ENCODE measurements at places on chromosomes 6 and 20.

DNA sequence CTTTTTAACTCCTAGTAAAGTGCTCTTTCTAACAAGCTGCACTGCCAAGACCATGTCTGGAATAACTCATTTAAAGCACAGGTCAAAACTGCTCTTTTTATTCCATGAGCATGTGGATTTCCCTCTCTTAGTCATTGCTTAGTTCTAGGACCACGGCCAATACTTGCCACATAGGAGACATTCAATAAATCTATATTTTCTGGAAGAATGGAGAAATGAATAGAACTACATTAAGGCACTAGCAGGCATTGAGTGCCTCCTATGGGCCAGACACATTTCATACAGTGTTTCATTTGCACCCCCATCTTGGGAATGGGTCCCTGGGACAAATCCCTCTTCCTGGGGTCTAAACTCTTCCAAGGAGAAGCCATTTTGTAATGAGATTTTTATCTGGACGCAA lies 552.8 kb upstream of the CITED2 start:
- H3K4me3 ChIP-seq, result no peak overlapping the region
- no peaks in the 10 kb centered on the region for H3K36me3 ChIP-seq
- no peak overlapping the region for H3K27ac ChIP-seq
- H3K4me1 ChIP-seq, result no peaks in the 10 kb centered on the region
- DNase-seq, result no peak

DNA sequence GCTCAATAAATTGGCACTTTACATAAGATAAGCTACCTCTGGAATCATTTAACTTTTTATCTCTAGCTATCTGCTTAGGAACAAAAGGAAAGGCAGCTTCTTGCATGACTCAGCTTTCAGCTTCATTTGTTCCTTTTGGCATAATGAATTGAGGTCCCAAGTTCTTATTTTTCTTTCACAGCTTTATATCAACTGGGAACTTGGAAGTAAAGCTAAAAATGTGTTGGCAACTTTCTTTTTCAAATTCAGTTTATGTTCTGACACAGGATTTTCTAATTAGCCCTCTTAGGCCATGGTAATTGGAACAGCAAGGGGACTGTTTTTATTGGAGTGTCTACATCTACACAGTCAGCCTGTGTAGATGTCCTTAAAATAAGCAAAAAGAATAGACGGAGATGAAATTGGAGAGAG lies 55.2 kb upstream of the MRAP2 start:
- peak overlapping the region; percentile 20 for H3K27ac ChIP-seq
- no peak overlapping the region for H3K4me3 ChIP-seq
- H3K27me3 ChIP-seq, result no peaks in the 10 kb centered on the region
- H3K36me3 ChIP-seq, result no peaks in the 10 kb centered on the region

- H3K36me3 ChIP-seq, result no peaks in the 10 kb centered on the region
- no peak overlapping the region for H3K27ac ChIP-seq
- no peak overlapping the region for H3K4me3 ChIP-seq
Observed at GRCh38 chr20:51953731-51954340, 151.5 kb upstream of the SALL4 start.

DNA sequence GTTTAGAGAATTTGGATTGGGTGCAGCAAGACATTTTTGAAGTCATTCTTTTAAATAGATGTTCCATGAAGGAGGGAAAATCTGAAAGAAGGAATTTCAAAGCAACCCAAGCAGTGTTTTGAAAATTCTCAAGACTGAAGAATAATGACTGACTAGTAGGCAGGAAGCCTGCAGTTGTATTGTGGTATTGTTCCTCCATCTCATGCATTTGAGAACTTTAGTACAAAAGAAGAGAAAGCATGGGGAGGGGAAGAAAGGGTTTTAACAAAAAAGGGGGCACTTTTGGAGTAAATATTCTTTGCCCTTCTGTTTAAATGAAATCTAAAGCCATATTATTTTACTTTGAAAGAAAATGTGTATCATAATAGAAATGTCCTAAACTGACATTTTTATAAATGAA lies 6.6 kb downstream of the NCOA3 start:
- no peak for DNase-seq
- no peak overlapping the region for H3K4me3 ChIP-seq
- H3K27ac ChIP-seq, result no peak overlapping the region
- H3K4me1 ChIP-seq, result peaks cover 73% of the 10 kb centered on the region
- H3K36me3 ChIP-seq, result no peaks in the 10 kb centered on the region
- no peaks in the 10 kb centered on the region for H3K27me3 ChIP-seq

- H3K4me3 ChIP-seq, result no peak overlapping the region
- peaks cover 4% of the 10 kb centered on the region for H3K4me1 ChIP-seq
- H3K27ac ChIP-seq, result no peak overlapping the region
- no peaks in the 10 kb centered on the region for H3K27me3 ChIP-seq
Observed at GRCh38 chr20:56504373-56505005, 20.1 kb upstream of the FAM209A start.

DNA sequence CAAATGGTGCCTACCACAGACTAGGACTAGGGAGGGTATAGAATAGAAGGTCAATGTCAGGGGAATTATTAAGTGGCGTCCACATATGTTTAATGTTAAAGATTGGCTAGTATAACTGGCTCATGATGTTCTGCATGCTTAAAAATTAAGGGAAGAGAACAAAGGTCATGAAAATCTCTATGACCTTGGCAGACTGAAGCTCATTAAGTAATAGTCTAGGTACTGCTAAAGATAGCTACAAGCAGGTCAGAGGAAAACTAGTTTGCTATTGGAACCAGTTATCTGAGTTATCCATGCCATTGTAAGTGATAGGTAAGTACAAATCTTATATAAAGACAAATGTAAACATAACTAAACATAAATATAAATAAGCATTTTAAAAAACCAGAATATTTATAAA lies 32.9 kb upstream of the PRSS35 start:
- no peak overlapping the region for H3K27ac ChIP-seq
- DNase-seq, result no peak
- no peaks in the 10 kb centered on the region for H3K36me3 ChIP-seq
- no peaks in the 10 kb centered on the region for H3K27me3 ChIP-seq
- H3K4me1 ChIP-seq, result no peaks in the 10 kb centered on the region
- no peak overlapping the region for H3K4me3 ChIP-seq

- no peaks in the 10 kb centered on the region for H3K27me3 ChIP-seq
- no peak for DNase-seq
- no peaks in the 10 kb centered on the region for H3K36me3 ChIP-seq
- H3K27ac ChIP-seq, result no peak overlapping the region
- H3K4me3 ChIP-seq, result no peak overlapping the region
Observed at GRCh38 chr6:136532030-136532429, 18.2 kb downstream of the MAP7 start.

GRCh38 chr6:105678516-105678915 lies 275.6 kb upstream of the PREP start:
- no peak for DNase-seq
- H3K27me3 ChIP-seq, result no peaks in the 10 kb centered on the region
- no peaks in the 10 kb centered on the region for H3K36me3 ChIP-seq
- no peak overlapping the region for H3K4me3 ChIP-seq
- H3K27ac ChIP-seq, result no peak overlapping the region
- no peaks in the 10 kb centered on the region for H3K4me1 ChIP-seq

DNA sequence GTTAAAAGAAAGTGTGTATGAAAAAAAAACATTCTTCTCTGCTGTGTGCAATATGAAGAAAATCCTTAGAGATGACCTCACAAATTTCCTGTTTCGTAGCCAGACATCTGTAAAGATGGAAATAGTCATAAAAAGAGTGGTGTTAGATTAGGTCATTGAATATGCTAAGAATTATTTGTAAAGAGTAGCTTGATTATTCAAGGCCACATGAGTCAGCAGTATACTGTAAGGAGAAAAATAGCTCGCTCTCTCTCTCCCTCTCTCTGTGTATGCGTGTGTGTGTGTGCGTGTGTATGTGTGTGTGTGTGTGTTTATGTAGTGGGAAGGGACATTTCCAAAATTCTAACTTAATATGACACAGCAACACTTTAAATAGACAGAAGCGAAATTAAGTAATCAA lies 78.8 kb downstream of the PTCHD4 start:
- no peak overlapping the region for H3K27ac ChIP-seq
- DNase-seq, result no peak
- H3K36me3 ChIP-seq, result no peaks in the 10 kb centered on the region

DNA sequence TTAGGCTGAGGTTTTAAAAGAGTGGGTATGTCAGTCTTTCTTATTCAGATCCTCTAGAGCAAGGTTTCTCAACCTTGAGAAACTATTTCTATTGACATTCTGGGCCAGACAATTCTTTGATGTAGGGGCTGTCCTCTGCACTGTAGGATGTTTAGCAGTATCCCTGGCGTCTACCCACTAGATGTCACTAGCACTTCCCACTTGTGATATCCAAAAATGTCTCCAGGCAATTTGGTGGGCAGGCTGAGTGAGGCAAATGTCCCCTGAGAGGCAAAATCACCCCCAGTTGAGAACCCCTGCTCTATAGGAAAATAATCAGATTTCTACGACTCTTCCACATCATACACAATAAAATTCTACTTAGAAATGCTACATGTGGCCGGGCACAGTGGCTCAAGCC lies 7.7 kb upstream of the ZKSCAN8 start:
- no peaks in the 10 kb centered on the region for H3K27me3 ChIP-seq
- no peak overlapping the region for H3K4me3 ChIP-seq
- no peak for DNase-seq
- H3K4me1 ChIP-seq, result peaks cover 25% of the 10 kb centered on the region
- no peak overlapping the region for H3K27ac ChIP-seq
- H3K36me3 ChIP-seq, result no peaks in the 10 kb centered on the region

DNA sequence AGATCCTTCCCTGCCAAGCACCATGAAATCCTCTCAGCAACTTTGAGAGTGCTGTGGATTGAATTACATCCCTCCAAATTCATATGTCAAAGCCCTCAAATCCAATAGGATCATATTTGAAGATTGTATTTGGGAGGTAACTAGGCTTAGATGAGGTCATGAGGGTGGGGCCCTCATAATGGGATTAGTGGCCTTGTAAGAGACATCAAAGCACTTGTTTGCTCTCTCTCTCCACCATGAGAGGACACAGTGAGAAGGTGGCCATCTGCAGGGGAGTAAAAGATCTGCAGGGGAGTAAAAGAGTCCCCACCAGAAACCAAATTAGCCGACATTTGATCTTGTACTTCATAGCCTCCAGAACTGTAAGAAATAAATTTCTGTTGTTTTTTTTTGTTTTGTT lies 298.2 kb downstream of the SAMD5 start:
- no peak overlapping the region for H3K27ac ChIP-seq
- H3K27me3 ChIP-seq, result no peaks in the 10 kb centered on the region
- no peak overlapping the region for H3K4me3 ChIP-seq

GRCh38 chr20:10428008-10428407 lies 6.0 kb downstream of the MKKS start:
- H3K36me3 ChIP-seq, result no peaks in the 10 kb centered on the region
- H3K27ac ChIP-seq, result no peak overlapping the region
- no peak for DNase-seq
- peaks cover 26% of the 10 kb centered on the region for H3K4me1 ChIP-seq

DNA sequence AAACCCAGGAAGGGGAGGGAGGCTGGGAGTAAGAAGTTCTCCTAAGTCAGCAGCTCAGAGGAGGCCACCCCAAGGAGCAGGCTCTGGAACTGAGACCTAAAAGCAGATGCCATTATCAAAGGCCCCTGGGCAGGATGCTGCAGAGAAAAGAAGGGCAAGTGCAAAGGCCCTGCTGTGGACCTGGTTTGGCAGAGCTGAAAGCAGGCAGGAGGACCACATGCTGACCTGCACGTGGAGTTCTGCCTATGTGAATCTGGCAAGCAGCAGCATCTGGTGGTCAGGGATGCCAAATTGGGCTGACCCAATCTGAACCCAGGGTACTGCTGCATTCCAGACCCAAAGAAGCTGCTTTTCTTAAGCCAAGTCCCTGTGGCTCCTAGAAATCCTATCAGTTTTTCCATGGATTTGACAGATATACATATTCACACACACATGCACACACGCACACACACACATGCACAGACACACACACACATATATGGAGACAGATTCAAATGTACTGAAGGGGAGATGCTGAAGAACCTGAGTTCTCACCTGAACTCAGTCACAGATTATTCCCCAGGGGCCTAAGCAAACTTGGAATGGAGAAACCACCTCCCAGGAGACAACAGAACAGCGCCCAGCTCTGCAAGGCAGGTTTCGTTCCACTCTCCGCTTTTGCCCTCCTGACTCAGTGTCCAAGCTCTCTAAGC lies 119.9 kb downstream of the FOXA2 start:
- DNase-seq, result no peak
- no peaks in the 10 kb centered on the region for H3K36me3 ChIP-seq
- no peaks in the 10 kb centered on the region for H3K4me1 ChIP-seq
- H3K27me3 ChIP-seq, result no peaks in the 10 kb centered on the region
- H3K4me3 ChIP-seq, result no peak overlapping the region
- H3K27ac ChIP-seq, result no peak overlapping the region

DNA sequence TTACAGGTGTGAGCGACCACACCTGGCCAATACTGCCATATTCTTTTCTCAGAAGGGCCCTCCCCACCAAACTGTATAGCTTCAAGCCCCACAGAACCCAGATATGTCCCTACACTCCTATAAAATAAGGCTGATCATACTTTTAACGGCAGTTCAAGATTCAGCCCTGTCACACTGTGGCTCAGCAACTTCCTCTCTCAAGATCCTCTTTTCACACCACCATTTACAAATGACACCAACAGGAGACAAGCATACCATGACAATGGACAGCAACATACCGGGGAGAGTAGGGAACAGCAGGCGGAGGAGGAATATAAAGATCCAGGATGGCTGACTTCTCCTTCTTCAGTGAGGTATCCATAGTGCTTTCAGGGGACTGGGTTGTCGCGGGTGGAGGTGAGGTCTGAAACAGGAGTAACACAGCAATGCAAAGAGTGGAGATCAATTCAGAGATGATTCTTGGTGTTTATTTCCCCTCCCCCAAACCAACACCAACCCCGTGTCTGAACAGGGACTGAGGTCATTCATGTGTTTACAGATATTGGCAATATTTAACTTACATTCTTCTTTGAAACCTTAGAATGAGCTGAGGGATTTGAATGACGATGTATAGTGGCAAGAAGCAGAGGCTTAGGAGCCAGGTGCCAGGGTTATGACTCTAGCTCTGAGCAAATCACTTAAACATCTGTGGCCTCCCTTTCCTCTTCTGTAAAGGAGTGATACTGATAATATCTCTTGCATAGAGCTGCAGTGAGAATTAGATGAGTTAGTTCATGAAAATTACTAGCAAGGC lies 57.6 kb upstream of the IPCEF1 start:
- no peak overlapping the region for H3K4me3 ChIP-seq
- no peak overlapping the region for H3K27ac ChIP-seq
- no peaks in the 10 kb centered on the region for H3K27me3 ChIP-seq

DNA sequence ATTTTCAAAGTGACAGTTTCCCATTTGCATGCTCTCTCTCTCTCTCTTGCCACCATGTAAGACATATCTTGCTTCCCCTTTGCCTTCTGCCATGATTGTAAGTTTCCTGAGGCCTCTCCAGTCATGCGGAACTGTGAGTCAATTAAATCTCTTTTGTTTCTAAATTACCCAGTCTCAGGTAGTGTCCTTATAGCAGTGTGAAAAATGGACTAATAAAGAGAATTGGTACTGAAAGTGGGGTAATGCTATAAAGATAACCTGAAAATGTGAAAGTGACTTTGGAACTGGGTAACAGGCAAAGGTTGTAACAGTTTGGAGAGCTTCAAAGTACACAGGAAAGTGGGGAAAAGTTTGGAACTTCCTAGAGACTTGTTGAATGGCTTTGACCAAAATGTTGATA lies 389.8 kb downstream of the GRIK2 start:
- no peaks in the 10 kb centered on the region for H3K27me3 ChIP-seq
- H3K27ac ChIP-seq, result no peak overlapping the region
- no peaks in the 10 kb centered on the region for H3K4me1 ChIP-seq
- DNase-seq, result no peak
- no peaks in the 10 kb centered on the region for H3K36me3 ChIP-seq

- no peak for DNase-seq
- no peaks in the 10 kb centered on the region for H3K27me3 ChIP-seq
- no peak overlapping the region for H3K27ac ChIP-seq
- H3K36me3 ChIP-seq, result no peaks in the 10 kb centered on the region
Observed at GRCh38 chr20:10635476-10636208, 38.2 kb downstream of the JAG1 start.
